ENCODE measurements at places on chromosomes 11 and 22.

DNA sequence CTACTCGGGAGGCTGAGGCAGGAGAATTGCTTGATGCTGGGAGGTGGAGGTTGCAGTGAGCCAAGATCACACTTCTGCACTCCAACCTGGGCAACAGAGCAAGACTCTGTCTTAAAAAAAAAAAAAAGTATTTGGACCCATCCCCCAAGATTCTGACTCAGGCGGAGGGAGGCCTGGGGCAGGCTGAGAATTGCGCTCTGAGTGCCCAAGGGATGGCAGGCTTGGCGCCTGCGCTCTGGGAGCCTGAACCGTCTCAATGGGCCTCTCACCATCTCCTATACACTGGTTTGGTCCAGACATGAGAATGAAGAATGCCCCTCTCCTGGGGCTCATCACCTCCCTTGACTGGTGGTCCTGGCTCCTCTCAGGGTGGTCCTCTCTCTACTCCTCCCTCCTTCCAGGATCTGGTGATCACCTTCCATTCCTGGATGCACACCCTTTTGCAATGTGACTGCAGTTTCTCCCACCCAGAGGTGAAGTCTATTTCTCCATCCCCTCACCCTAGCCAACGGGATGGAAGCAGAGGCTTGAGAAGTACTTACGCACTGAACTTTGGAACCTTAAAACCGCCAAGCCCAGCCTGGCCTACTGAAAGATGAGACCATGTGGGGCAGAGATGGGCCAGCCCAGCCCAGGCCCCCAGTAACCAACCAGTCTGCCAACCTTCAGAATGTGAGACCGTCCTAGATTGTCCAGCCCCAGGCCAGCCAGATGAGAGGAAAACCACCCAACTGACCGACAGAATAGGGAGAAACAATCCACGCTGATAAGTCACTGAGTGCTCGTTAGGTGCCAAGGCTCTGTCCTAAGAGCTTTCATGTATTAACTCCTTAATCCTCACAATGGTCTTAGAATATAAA is 4.9 kb downstream of the POLR3H start:
- DNase-seq = no peak

DNA sequence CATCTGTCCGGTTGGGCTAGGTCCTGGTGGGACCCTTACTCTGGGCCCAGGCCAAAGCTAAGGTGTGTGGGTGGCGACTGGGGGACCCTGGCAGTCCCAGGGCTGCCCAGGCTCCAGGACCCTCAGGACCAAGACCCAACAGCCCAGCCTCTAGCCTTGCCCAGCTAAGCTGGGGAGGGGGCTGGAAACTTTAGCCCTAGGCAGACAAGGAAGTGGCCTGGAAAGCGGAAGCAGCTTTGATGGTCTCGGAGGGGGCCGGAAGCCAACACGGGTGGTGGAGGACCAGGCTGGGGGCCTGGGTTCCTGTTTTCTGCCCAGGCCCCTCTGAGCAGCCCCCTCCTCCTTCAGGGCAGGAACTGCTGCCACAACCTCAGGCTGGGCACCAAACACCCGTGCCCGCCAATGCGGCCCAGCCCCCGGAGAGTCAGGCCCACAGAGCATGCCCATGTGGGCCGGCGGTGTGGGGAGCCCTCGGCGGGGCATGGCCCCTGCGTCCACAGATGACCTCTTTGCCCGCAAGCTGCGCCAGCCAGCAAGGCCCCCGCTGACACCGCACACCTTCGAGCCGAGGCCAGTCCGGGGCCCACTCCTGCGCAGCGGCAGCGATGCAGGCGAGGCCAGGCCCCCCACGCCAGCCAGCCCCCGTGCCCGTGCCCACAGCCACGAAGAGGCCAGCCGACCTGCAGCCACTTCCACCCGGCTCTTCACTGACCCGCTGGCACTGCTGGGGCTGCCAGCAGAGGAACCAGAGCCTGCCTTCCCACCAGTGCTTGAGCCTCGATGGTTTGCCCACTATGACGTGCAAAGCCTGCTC is 2.8 kb downstream of the SIPA1 start:
- DNase-seq = no peak

DNA sequence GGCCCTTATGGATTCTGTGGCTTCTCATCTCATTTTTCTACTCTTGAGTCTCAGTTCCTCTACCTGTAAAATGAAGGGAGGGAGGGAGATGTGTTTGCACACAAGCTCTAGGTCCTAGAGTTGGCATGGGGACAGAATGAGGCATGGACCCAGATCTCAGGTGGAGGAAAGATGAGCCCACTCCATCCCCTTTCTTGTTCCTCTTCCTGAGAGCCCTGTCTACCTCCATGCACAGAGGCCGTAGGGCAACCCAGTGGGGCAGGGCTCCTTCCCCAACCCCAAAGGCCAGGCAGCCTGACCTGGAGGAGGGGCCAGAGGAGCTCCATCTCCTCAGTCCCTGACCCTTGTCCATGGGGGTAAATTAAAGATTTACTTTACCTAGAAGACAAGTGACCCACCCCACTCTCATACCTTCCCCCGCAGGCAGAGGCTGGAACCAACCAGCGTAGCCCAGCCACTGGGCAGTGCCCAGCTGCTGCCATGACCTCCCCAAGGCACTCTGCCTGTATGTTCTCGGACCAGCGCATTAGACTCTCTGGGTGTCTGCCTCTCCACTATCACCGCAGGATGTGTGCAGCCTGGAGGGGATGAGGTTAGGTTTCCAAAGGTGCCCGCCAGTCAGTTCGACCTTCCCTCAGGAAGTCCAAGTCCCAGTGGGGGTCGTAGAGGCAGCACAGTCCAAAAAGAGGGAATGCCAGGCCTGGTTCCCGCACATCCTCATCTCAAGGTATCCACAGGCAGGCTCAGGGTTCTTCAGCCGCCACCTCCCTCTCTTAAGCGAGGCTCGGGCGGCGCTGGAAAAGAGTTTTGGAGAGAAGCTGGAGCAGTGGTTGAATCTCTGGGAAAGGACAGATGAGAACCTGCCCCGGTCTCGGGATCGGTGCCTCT is 3.0 kb downstream of the SMTN start:
- DNase-seq = no peak

DNA sequence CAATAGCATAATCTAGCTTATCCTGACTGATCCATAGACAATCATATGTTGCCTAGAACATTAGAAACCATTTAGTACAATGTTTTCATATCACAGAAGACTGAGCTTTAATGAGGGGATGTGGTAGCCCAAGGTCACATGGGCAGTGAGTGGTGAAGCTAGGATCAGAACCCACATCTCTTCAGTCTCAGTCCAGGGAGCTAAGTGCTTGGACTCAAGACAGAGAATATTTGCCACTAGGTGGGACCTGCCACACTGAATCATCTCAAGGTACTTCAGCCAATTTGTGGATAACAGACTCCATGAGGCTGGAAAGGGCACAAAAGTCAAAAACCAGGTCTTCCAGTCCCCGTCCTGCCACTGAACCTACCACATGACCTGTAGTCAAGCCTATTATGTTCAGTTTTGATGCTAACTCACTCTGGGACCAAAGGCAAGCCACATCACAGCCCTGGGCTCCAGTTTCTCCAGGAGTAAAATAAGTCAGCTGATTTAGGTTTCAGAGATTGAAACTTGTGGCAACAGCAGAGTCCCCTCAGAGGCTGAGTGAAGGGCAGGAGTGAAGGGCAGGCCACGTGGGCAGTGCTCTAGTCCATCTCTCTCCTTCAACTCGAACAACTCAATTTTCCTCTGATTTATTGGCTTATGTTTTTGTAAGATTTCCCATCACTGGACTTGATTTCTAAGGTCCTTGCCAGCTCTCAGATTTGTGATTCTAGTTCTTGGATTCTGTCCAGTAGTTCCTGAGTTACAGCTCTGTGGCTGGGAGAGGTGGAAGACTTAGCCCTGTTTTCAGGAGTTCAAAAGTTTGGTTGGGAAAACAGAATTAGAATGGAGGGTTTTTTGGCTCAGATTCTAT is 84.6 kb upstream of the PHOX2A start:
- DNase-seq = no peak

- DNase-seq = peak; percentile 23
Measured at GRCh38 chr11:71420455-71421241, 27.5 kb downstream of the DHCR7 start.

DNA sequence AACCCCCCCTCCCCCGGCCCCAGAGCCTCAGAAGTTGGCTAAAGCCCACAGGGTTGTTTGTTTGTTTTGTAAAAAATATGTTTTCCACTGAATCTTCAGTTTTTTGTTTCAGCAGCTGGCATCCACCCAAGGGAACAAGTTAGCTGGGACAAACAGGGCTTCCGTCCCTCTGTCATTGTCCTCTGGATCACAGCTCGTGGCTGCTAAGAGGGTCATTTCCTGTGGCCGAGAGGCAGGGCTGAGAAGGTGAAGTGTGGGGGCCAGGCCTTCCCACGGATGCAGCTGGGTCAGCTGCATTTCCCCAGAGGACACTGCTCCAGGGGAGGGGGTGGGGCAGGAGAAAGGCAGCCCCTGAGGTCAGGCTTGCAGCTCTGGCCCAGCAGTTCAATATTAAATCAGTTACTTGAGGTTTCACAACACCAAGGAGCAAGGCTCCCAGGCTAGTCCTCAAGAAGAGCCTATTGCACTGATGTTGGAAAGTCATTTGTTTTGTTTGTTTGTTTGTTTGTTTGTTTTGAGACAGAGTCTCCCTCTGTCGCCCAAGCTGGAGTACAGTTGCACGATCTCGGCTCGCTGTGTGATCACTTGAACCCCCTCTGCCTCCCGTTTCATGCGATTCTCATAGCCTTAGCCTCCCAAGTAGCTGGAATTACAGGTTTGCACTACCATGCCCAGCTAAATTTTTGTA is 34.4 kb upstream of the SMTN start:
- no peak for DNase-seq

GRCh38 chr11:116294630-116295029 is 478.2 kb downstream of the BUD13 start:
- no peak for DNase-seq

- DNase-seq = no peak
Measured at GRCh38 chr11:102551169-102551781, 20.7 kb upstream of the MMP7 start.

DNA sequence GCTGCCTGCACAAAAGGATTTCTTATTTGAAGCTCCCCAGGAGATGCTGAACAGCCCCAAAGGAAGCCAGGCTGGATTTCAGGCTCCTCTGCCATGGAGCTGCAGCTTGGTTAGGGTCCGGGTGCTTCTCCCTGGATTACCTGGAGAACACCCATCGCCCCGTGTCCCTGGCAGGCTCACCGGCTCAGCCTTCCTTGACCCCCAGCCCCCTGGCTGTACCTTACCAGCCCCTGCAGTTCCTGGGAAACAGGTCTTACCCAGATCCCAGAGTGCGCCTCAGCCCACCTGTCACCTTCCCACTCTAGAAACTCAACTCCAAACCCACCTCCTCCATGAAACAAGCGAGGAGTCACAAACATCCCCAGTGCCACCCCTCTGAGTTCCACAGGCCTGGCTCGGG is 45.3 kb upstream of the CD5 start:
- DNase-seq = no peak

GRCh38 chr11:38252620-38253019 is 1654.6 kb upstream of the RAG2 start:
- DNase-seq = no peak
